ENCODE measurements at places on chromosomes 16 and 17.
A peak's percentile ranks its signal among the peaks of the same experiment; 100 is the strongest.

DNA sequence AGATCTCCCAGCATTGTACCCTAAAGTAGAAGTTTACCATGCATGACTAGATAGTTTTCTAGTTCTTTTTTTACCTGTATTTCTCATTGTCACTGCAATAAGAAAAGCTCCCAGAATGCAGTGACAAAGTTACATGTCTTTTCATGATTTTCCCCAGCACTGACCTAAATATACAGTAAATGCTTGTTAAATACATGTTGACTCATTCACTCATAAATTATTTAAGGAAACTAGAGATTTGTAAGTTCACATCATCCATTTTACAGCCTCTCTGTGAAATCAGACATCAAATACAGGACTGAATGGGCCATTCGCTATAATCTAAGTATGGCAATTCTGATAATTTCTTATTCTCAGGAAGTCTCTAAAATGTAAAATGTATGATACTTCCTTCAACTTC is 258.9 kb upstream of the AXIN2 start:
- no peak for DNase-seq

GRCh38 chr17:48616717-48617470 is 1.8 kb upstream of the HOXB8 start:
- DNase-seq: no peak

DNA sequence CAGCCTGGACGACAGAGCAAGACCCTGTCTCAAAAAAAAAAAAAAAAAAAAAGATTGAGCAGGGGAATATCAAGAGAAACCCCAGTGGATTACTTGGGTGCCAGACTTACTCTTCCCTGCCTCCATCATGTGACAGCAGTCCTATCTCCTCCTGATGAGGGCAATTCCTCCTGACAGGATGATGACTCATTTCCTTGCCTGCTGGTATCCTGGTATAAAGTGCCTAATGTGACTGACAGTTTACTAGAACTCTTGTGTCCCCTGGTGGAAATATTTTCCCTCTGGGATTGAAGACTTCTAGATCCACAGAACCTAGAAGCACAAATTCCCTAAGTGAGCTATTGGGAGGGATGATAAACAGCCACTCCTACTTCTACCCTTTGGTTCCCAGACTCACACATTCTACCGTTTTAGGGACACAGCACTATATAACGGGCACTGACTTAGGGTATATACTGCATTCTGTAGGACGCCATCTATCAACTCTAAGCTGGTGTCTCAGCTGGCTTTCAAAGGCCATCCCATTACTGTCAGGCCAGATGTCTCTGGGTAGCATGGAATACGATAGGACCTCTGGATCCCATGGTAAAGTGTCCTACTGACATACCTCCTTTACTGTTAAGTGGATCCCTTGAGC is 114.6 kb upstream of the MED13 start:
- no peak for DNase-seq

- peak; percentile 69 for DNase-seq
Measured at GRCh38 chr17:78665952-78666920, 89.0 kb upstream of the DNAH17 start.

DNA sequence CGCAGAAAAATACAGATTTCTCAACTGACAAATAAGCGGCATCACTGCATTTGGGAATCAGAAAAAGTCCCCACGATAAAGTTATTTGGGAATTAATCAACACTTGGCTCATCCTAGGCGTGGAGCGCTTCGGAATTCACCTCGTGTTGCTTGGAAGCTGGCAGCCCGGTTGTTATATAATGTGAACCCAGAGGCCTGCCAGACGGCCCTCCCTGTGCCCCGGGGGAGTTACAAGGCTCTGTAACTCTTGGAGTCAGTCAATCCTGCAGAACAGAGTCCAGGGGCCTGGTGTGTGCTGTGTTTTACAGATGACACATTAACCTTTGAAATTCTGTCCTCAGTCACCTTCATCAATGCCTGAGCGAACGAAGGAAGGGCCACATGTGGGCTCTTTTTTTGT is 111.1 kb downstream of the PITPNC1 start:
- DNase-seq: no peak

DNA sequence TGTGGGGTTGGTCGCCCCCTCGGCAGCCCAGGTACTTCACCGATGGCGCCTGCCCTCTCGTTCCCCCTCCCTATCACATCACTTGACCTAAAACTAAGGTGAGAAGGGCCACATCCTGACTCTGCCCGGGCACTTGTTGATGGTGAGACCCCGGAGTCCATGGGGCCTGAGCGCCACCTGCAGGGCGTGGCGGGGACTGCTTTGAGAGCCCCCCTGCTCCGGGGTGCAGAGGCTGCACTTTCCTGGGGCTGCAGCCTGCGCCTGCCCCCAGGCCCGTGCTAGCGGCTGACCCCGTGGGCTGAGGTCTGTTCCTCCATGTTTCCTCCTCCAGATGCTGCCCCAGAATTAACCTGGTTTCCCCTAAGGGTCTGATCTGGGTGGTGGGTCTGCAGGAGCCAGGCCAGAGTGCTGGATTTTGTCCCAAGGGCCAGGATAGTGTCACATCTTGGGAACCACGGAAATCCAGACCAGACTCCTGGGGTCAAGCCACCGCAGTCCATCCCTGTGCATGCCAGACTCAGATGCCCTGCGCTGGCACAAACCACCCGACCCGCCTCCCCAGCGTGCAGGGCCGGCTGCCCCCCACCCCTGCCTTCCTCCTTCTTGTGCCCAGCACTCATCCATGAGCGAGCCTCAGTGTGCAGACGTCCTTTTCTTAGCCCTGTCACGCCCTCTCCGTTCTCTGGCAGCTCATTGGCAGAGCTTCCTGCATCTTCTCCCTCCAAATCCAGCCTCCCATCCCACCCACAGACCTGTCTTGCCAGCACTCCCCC is 2.7 kb downstream of the NDUFAF8 start:
- DNase-seq: peak; percentile 68

GRCh38 chr17:77212833-77213777 is 72.3 kb downstream of the SEC14L1 start:
- no peak for DNase-seq

DNA sequence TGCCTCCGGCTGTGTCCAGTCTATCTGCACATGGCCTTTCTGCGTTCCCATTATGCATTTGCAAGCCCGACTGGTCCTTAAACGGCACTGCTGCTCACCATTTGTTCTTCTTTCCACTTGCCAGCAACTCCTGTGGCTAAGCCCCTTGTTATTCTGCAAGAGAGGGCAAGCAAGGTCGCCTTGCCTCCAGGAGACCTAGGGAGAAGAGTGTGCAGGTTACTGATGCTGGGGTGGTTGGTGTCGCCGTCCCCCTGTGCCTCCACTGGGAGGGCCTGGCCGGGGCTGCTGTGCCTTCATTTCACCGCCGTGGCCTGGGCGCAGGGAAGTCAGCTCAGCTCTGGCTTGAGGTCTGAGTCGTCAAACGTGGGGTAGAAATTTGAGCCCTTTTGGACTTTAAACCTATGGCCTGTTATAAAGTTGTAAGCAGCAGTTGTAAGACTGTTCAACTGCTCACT is 12.7 kb downstream of the SLC6A4 start:
- no peak for DNase-seq

DNA sequence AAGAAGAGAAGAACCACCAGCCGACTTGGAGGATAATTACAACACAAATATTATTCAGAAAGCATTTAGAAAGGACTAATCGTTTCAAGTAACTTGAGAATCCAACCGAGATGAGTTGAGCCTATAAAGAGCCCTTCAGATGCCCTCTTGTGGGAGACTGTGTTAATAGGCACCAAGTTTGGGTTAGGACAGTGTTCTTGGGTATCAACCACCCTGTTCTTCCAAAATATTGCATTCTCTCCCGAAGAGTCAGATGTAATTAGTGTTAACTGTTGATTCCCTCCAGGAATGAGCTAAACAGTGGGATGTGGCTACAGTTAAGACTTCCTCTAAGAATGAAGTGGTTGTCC is 87.8 kb upstream of the NOL11 start:
- DNase-seq: no peak

DNA sequence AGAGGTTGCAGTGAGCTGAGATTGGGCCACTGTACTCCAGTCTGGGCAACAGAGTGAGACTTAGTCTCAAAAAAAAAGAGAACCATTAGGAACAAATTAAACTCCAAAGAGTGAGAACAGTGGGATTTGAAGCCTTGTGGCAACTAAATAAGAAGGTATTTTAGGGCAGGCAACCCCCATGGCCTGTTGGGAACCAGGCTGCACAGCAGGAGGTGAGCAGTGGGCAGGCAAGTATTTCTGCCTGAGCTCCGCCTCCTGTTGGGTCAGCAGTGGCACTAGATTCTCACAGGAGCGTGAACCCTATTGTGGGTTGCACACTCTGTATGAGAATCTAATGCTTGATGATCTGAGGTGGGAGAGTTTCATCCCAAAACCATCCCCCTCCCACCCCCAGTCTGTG is 57.6 kb upstream of the MED9 start:
- no peak for DNase-seq

- peak; percentile 41 for DNase-seq
Measured at GRCh38 chr16:28491230-28491969, 474 bp downstream of the CLN3 start.

- no peak for DNase-seq
Measured at GRCh38 chr17:57773557-57773956, 28.5 kb upstream of the CCDC182 start.

GRCh38 chr16:1530349-1530882 is 3.0 kb upstream of the TMEM204 start:
- no peak for DNase-seq

- no peak for DNase-seq
Measured at GRCh38 chr17:38575781-38576180, 30.0 kb downstream of the SRCIN1 start.

GRCh38 chr17:42221886-42222745 is 27.8 kb upstream of the GHDC start:
- DNase-seq: peak; percentile 79

DNA sequence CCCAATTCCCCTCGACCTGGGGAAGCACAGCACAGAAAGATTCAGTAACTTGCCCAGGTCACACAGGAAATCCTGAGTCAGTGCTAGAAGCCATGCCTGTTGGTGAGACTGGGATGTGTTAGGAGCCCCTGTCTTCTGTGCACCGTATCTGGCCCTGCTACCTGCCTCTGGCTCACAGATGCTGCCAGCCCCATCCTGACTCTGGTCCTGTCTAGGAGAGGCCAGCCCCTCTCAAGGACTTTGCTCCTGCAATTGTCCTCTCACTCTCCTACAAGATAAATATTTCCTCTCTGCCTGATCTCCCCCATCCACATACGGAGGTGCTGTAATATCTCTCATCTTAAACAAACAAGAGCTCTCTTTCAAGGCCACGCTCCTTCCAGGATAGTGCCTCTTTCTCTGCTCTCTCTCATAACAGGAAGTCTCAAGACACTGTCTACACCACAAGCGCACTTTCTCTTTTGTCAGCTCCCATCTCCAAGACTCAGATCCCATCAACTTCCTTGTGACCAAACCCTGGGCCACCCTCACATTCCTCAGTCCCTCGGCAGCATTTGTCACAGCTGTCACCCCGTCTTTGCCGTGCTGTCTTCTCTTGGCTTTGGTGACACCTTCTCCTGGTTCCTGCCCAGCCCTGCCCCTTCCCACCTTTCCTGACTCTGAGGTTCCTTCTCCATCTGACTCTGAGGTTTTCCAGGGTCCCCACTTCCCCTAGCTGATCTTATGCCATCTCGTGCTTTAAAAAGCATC is 1.9 kb downstream of the SLC13A2 start:
- DNase-seq: no peak

DNA sequence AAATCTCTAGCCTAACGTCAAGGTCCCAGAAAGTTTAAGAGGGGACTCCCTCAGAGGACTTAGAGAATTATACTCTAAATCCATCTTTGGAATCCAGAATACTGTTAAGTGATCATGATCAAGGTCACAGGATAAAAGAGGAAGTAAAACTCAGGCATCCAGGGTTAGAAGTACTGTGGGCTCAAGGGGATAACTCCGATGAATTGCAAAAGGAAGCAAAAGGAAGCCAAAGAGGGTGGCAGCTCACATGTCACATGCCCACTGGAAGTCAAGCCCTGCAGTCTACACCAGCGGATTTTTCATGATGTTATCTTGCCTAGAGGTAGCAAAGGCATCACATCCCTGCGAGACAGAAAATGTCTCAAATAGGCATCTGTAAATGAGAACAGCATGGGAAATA is 3.8 kb downstream of the ZNF821 start:
- DNase-seq: no peak

- DNase-seq: peak; percentile 28
Measured at GRCh38 chr16:31460582-31461002, 1.3 kb downstream of the ARMC5 start.

- DNase-seq: peak; percentile 50
Measured at GRCh38 chr17:4175921-4176807, 33.2 kb downstream of the CYB5D2 start.

GRCh38 chr16:88920618-88921590 is 54.4 kb upstream of the PABPN1L start:
- DNase-seq: peak; percentile 27

- no peak for DNase-seq
Measured at GRCh38 chr17:31291820-31292219, 5.2 kb downstream of the OMG start.

GRCh38 chr16:62130101-62130500 is 93.9 kb upstream of the CDH8 start:
- no peak for DNase-seq

DNA sequence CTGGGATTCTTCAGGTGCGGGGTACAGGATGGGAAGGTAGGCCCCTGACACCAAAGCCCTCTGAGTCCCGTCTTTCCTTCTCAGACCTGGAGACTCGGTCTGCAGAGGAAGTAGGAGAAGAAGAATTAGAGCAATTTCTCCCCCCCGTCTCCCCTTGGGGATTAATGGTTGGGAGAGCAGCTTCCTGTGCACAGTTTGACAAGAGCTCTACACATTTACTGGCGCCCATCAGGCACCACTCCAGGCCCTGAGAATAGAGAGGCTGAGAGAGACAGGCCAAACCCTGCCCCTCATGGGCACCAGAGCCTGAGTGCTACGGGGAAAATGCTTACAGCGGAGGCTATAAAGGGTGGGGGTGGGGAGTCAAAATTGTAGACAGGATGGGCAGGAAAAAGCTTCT is 3.5 kb upstream of the C16orf74 start:
- no peak for DNase-seq

DNA sequence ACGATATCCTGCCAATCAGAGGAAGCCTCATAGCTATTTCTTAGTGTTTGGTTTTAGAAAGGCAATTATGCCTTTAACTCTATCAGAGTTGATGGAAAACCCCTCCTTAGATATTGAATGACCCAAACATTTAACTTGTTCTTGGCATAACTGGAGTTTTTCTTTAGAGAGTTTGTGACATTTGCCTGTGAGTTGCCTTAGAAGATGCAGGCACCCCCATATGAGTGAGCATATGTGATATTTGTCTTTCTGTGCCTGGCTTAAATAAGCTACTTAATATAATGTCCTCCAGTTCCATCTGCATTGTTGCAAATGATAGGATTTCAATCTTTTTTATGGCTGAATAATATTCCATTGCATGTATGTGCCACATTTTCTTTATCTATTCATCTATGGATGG is 19.6 kb upstream of the B4GALNT2 start:
- no peak for DNase-seq

All from CD4-positive, alpha-beta T cell treated with Interleukin-6 for 4 hours (primary cell).